ENCODE measurements at places on chromosomes 6 and 20. TPM values are rescaled to one million over a fixed set of nuclear protein-coding genes. Genes with fewer than 3 reads are reported as not detected.

The GPX5 gene
- total RNA-seq: not detected

The CDKAL1 gene
- total RNA-seq: 22.3 TPM

The FBXO9 gene
- total RNA-seq: 126 TPM

DNA sequence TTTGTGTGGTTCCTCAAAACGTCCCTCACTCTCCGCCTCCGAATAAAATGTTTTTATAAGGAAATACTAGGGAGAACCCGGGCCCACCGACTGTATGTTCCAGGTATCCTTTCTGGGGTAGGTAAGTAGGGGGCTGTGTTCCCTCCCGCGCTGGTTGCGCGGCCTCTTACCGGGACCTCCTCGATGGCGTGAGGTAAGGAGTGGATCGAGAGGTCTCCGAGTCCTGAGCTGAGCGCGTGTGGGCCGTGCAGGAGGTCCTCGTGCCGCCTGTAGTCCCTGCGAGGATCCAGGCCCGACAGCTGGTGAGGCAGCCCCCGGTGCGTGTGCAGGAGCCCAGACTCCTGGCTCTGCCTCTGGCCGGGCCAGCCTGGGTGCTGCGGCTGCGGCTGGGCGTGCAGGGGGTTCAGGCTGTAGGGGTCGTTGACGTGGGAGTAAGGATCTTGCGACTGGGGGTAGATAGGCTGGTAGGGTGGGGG, 5.1 kb downstream of the TFAP2A start:
- DNase-seq: no peak

DNA sequence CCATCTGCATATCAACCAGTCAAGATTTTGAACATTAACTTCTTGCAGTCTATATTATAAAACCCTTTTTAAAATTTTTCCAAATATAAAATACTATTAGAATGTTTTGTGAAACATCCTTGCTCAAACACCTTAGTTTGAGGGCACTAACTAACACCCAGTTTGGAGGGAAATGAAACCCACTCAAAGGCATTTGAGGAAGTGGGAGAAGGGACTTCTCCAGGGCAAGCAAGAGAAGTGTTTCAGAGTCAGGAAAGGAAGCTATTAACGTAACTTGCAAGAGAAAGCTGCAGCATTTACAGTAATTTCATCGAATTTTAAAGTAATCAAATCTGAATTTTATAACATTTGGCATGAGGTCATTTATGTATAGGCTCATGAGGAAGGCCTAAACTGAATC, 21.3 kb downstream of the MTFR2 start:
- DNase-seq: no peak

DNA sequence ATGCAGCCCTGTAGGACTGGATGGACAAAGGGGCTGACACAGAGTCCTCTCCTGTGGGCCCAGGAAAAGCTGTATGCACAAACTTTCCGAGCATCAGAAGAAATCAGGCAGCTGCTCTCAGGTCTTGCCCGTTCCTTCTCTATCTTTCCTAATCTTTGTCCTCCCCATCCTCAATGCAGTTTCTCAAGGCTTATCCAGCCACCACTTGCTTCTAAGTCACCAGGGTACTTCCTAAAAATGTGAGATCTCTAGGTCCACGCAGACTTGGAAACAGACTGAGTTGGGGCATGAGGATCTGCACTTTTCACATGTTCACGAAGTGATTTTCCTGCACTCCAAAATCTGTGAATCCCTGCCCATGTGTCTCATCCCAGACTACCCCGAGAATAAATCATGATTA, 394.5 kb upstream of the SLC35B3 start:
- DNase-seq: no peak

DNA sequence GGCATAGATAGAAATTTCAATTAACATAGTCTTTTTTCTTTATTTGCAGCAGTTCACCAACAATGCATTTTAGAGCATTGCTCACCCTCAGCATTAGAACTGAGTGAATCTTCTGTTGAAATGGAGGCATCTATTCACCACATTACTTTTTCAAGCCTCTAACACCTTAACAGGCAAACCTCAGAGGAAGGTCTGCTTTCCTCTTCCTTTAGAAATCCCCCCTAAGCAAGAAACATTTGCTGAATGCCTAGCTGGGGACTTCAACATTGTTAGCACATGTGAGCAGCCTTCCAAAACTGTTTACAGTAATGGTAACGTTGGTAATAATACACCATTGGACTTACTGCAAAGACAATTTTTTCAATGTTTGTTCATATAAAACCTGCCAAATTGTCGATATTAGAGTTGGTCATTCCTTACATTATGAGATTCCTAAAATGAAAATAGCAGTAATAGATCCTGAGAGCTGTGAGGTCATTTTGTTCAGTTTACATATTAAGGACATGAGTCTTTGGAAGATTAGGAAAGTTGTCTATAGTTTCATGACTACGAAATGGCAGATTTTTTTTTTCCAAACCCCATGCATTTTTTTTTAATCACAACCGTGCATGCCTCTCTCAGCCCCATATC, 20.6 kb upstream of the AKIRIN2 start:
- no peak for DNase-seq

GRCh38 chr20:49593466-49594142, 25.7 kb upstream of the PTGIS start:
- no peak for DNase-seq

DNA sequence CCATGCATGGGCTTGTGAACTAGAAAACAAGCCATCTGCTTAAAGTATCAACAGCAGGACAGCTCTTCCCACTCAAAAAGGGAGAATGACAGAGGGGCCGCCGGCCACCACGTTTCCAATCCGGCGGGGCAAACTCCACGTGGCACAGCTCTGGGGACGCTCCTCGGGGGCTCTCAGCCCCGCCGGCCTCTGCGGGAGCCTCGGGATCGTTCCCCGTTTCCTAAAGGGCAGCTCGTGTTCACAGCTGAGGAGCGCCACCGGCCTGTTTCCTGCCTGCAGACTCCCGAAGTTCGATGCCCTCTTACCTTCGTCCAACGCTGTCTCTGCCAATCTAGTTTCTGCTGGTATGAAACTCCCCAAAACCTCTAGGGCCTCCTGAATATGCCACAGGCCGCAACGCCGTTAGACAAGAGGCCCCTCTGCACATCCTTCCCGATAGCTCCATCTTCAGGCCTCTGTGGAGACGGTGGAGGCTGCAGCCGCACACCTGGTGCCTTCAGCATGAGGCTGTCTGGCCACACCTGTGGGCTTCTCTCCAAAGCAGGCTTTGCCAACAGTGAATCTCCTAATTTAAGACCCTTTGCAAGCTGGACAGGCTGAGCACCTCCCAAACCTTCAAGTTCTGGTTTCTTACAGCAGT, 46.5 kb downstream of the KCNQ2 start:
- no peak for DNase-seq

- DNase-seq: no peak
Measured at GRCh38 chr20:373171-373890, 7.2 kb upstream of the TRIB3 start.

DNA sequence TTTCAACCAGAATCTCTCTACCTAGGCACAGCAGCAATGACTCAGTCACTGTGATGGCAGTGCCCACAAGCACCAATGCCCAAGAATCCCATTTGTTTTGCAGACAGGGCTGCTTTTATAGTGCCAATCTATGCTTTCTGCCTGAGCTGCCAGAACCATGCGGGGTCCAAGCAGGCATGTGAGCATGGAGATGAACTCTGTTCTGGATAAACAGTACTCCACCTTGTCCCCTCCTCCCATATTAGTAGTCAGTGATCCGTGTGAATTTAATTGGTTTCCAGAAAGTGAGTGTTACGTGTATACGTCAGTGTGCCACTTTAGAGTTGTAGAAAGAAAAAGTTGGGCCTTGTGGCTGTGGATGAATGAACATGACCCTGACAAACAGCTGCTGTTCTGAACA, 79.4 kb downstream of the SASH1 start:
- DNase-seq: no peak

GRCh38 chr20:11924923-11925322, 7.2 kb downstream of the BTBD3 start:
- no peak for DNase-seq

Measured in CD4-positive, alpha-beta memory T cell (primary cell).